ENCODE measurements at places on chromosomes 5 and 9.
A peak's percentile ranks its signal among the peaks of the same experiment; 100 is the strongest.

GRCh38 chr9:122463828-122464632, 13.7 kb downstream of the OR1J1 start:
- peak; percentile 65 for DNase-seq

DNA sequence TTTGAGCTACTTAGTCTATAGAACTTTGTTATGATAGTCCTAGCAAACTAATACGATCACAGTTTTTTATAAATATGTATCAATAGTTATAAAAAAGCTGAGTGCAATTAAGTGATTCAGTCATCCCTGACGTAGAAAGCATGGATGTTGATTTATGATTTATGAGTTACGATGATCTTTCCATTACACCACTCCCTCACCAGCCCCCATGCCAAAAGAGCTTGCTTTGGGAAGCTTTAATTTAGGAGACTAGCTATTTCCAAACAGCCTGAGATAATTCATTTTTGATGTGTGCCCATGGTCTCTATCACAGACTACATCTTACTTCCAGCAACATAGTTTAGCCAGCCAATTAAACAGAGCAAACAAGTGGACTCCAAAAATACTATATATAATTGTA, 256.8 kb downstream of the GABRG2 start:
- DNase-seq, result no peak

GRCh38 chr5:61352180-61352579, 20.1 kb downstream of the ZSWIM6 start:
- no peak for DNase-seq

DNA sequence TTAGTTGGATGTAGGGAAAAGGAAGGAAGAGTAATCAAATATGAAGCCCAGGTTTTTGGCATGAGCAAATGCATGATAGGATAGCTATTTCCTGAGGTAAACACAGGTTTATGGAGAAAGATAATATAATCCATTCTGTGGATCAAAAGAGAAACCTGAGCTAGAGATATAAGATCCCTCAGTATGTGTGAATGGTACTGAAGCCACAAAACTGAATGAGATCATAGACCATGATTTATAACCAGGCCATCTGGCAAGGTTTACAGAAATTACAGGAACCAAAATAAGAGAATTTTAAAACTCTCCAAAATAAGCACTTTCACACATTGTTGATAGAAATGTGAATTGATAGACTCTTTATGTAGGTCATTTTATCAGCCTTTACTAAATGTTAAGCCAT, 28.7 kb upstream of the ECM2 start:
- DNase-seq, result no peak

GRCh38 chr9:102456562-102456961, 538.6 kb upstream of the CYLC2 start:
- DNase-seq, result no peak

- no peak for DNase-seq
Observed at GRCh38 chr9:37989701-37990100, 79.3 kb downstream of the SHB start.

GRCh38 chr5:135942202-135942771, 12.5 kb downstream of the LECT2 start:
- DNase-seq, result no peak
